ENCODE measurements at places on chromosomes 2 and 18. TPM values are rescaled to one million over a fixed set of nuclear protein-coding genes. Genes with fewer than 3 reads are reported as not detected.

The CNDP2 gene
- 72.3 TPM for polyA plus RNA-seq

The SP140L gene
- polyA plus RNA-seq: 10.4 TPM

The OXER1 gene
- 5.6 TPM for polyA plus RNA-seq

The EML6 gene
- polyA plus RNA-seq: 1.4 TPM

The AMER3 gene
- 0.05 TPM for polyA plus RNA-seq

The UGT1A3 gene
- polyA plus RNA-seq: 0.14 TPM

The SLC40A1 gene
- 33.5 TPM for polyA plus RNA-seq

The MYO1B gene
- polyA plus RNA-seq: 8.7 TPM

The ACTG2 gene
- polyA plus RNA-seq: 7,901 TPM

The GKN1 gene
- 0.47 TPM for polyA plus RNA-seq

The PJVK gene
- 2.8 TPM for polyA plus RNA-seq

DNA sequence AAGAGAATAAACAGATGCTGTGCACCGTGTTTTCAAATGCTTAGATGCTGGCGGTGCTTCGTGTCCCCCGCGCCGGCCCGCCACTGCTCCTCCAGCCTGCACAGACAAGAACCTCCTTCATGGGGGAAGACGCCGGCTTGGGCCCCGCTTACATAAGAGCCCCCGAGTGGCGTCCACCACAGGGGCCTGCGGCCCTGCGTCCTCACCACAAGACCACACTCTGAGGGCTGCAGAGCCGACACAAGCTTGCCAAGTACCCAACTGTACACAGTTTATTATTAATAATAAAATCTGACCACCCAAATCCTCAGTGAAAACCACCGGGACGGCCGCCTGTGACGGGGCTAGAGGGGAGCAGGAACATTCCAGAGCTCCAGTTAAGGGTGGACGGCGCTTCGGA is 232.2 kb downstream of the HDAC4 start:
- no peak for DNase-seq

DNA sequence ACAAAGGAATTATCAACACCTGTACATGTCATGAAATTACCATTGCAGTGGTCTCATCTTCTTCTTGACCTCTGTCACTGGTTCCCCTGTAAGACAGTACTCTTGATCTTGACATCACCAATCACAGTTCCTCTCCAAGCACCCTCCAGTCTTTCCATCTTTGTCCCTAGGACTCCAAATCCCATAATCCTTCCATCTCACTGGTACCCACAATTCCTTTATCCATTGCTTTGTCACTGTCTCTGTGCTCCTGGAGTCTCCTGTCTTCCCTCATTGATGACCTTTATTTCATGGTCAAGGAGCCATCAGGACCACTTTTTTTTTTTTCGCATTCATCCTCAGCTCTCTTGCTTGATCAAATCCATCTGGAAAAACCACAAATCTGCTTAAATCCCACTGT is 56.7 kb downstream of the COL4A3 start:
- DNase-seq: no peak

DNA sequence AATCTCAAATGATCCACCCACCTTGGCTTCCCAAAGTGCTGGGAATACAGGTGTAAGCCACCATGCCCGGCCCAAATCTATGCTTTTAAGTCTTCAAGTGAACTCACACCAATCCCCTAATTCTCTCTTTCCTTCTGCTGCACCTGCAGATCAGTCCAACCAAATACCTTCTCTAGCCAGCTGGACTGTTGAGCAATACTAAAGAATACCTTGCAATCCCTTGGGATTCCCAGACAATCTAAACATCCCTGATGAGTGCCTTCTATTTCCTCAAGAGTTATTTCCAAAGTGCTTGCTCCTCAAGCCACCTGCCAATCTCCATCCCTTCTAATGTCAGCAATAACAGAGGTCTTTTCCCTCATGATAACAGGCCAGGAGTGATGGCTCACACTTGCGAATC is 48.6 kb downstream of the SF3B1 start:
- no peak for DNase-seq

GRCh38 chr2:31212659-31213600 is 4.4 kb downstream of the CAPN14 start:
- no peak for DNase-seq

GRCh38 chr2:26650713-26651469 is 9.7 kb upstream of the CIB4 start:
- no peak for DNase-seq

DNA sequence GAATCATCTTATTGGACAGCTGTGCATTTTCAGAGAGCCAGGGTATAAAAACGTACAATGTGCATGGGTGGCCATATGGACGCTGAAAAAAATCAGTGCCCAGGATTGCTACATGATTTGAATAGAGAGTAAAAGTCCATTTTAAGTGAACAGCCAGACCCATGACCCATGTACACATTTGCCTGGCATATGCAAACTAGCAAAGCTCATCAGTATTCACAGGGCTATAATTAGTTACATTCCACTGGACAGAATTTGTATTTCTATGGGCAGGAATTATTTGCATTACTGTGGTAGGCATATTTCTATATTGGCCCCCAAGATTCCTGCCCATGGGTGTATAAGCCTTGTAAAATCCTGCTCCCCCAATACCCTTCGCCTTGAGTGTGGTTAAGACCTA is 78.8 kb downstream of the PTH2R start:
- no peak for DNase-seq

DNA sequence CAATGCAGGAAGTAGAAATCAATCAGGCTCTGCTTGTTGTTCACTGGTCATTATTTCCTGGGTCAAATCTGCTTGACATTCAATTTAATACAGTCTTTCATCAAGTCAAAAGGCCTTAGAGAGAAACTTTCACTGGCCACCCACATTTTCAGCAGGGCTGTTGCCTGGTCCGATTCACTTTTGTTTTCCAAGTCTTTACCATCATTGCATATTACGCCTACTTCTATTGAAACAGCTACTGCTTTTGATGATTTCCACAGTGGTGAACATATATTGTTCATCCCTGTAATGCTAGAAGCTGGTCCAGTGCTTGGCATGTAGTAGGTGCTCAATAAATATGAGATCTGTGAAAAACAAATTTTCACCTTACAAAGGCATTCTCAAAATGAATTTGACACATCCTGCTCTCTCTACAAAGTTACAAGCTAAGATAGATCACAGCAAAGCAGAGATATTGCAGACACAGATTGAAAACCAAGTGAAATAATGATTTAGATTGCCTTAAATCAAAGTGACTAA is 600.1 kb downstream of the ARHGAP15 start:
- no peak for DNase-seq

DNA sequence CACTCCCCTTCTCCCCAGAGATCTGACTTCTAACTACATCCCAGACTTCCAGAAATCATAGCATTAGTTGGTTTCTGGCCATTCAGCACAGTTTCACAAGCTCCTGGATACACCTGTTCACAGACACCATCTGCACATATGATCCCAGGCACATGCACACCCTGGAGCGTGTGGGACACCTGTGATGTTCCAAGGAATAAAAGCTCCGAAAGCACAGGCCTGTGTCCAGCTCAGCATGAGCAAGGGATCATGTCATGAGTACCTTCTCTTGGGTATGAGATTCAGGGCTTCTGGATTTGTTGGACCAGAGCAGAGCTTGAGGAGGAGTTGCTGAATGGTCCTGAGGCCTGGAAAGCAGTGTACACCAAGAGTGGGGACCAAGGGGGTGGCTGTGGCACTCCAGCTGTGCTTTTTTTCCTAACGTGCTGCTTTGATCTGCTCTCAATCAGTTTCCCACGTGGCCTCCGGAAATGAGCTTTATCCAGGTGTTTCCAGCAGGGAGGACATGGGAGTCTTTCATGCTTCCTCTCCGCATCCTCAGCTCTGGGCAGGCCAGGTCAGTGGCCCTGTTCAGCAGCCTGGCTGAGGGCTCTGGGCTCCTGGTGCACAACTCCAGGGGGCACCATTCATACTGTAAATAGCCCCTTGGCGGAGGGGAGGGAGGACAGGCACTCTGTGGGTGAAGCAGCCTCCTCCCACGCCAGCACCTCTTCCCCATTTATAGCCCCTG is 1.8 kb downstream of the DYSF start:
- DNase-seq: no peak

DNA sequence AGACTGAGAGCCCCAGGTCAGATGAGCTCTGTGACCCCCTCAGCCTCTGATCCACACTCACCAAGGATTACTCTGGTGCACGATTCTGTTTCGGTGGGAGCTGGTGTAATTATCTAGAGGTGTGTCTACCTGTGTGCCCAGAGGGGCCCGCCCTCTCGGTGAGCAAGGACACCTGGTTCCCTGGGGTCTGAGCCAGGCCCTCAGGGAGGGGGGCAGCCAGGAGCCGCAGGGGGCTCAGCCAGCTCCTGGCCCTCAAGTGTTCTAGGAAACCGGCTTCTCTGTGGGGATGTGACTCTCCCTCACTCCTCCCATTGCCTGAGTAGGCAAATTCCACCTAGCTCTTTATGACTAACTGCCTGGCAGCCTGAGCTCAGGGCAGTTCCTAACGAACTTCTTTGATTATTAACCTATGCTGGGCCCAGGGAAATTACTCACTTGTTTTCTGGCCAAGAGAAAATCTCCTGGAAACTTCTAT is 17.4 kb downstream of the AGAP1 start:
- no peak for DNase-seq

DNA sequence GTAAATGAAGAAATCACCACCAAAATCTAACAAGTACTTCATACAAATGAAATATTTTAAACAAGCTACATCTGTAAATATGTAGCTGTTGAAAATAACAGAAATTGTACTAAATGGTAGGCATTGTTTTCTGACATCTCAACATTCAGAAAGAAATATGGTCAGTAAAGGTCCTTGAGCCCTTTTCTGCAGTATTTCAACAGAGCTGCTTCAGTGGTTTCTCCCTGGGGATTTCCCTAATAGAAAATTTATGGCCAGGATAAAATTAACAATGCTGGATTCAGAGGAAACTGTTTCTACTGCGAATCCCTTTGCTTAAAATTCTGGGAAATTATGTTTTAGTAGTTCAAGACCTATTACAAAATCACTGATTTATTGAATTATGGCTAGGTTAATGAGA is 256.6 kb downstream of the PIEZO2 start:
- DNase-seq: peak; percentile 6

DNA sequence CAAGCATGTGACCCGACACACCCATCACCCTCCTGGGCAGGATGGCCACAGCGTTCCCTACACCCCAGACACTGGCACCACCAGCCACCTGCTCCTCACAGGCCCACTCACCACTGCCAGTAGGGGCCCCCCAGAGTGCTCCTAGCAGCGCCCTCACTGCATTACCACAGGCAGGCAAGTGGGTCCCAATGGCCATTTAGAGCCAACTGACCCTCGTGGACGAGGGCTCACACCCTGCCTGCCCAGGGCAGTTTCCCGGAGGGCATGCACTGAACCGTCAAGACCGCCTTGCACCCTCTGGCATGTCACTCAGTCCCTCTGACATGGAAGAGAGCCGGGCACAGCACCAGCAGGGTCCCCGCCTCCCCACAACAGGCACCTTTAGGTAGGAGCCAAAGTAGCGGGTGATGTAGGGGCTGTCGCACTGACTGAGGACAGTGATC is 7.3 kb downstream of the STK25 start:
- DNase-seq: no peak

DNA sequence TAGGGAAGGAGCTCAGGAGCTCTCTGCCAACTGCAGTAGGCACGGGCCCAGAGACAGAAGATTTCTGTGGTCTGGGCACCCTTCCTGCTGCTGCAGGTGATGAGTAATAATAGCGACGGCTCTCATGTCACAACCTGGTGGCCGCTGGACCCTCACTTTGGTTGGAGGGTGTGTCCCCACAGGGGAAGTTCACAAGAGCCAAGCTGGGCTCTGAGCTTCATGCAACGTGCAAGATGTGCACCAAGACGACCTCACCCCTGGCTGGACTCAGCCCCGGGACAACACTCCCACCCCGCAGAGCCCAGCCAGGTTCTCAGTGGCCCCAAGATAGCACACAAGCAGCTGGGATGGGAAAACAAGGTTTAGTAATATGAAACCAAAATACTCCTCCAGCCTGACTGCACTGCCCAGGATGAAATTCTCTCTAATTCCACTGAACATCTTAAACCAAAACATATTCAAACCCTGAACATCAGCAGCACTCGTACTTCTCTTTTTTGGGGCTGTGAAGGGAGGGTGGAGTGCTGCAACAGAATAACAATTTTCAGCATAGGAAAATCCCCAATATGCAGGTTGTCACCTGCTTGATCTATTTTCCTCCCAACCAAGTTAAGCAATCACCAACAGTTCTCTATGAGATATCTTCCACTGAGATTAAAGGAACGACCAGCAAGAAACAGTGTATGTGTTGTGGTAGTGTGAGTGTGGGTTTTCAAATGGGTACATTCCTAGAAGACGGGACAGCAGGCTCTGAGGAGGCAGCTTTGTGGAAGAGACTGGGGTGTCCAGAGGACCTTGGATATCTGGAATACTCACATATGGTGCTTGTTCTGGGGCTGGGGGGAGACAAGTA is 26.5 kb downstream of the BCL2 start:
- no peak for DNase-seq

DNA sequence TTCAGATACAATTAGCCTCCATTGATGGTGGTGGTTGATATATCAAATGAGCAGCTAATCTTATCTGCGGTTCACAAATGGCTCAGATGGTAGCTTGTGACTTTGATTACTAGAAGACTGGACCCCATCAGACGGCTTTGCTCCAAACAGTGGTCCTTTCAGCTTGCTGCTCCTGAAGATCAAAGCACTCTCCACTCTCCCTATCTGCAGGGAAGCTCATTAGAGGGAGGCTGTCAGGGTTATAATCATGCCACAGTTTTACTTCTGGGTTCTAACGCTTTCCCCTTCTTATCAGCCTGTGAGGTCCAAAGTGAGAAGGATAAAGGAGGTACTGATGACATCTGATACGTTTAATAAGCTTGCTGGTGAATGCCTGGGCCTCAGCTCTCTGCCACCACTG is 247.1 kb upstream of the NT5C1B start:
- DNase-seq: no peak

DNA sequence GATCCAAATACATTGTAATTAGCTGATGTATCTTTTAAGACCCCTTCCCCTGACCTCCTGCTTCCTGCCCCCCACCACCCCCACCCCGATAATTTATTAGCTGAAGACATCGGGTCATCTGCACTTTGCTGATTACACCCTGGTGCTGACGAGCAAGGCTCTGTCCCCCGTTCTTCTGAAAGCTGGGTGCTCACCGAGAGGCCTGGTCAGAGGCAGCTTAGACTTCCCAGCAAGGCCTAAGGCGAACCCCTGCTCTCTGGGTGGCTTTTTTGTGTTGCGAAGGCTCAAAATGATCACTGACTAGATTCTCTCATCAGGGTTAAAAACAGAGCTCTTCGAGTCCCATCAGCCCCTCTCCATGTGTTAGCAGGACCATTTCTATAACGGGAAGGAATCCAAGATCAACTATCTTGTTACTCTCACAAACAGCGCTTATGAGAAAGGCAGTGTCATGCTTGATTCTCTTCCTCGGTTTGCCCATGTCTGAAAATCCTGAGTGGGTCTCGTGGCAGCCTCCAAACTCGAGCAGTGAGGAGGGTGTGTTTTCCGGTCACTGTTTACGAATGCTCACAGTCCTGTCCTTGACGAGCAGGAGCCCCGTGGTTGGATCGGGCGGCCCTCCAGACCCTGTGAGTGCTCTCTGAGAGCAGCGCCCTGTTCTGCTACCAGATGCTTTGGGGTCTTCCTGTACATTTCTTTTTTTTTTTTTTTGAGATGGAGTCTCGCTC is 201.6 kb downstream of the HDAC4 start:
- no peak for DNase-seq

- no peak for DNase-seq
Observed at GRCh38 chr2:138444411-138444810, 57.2 kb upstream of the SPOPL start.

All from urinary bladder (tissue), 4 donors.